ENCODE measurements at places on chromosomes 2 and 18. TPM values are rescaled to one million over a fixed set of nuclear protein-coding genes. Genes with fewer than 3 reads are reported as not detected.

The NOL4 gene
- 1.3 TPM for total RNA-seq

The POTEI gene
- 0.10 TPM for total RNA-seq

The FRZB gene
- 8.1 TPM for total RNA-seq

The CNRIP1 gene
- 15.3 TPM for total RNA-seq

- no peak for DNase-seq
Measured at GRCh38 chr18:12026562-12026961, 45.3 kb downstream of the IMPA2 start.

- peak; percentile 51 for DNase-seq
Measured at GRCh38 chr2:241859436-241860183, 916 bp upstream of the PDCD1 start.

DNA sequence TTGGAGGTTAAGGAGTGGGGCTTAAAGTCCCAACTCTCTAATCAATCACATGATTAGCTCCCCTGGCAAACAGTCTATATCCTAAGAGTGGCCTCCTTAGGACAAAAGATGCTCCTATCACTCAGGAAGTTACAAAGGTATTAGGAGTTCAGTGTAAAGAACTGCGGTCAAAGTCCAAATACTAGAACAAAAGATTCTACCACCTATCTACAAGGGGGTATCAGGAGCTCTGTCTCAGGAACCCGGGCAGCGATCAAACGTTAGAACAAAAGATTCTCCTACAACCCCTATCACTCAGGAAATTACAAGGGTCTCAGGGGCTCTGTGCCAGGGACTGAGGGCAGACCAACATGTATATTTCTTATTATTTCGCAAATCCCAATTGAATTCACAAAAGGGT lies 58.0 kb downstream of the DTNB start:
- DNase-seq: no peak

- DNase-seq: no peak
Measured at GRCh38 chr2:106189764-106190468, 4.2 kb downstream of the UXS1 start.

GRCh38 chr18:49241852-49242251 lies 218.6 kb downstream of the DYM start:
- DNase-seq: no peak

GRCh38 chr18:7535436-7536205 lies 31.5 kb upstream of the PTPRM start:
- DNase-seq: no peak

GRCh38 chr18:76823161-76823538 lies 793 bp downstream of the ZNF236 start:
- no peak for DNase-seq

DNA sequence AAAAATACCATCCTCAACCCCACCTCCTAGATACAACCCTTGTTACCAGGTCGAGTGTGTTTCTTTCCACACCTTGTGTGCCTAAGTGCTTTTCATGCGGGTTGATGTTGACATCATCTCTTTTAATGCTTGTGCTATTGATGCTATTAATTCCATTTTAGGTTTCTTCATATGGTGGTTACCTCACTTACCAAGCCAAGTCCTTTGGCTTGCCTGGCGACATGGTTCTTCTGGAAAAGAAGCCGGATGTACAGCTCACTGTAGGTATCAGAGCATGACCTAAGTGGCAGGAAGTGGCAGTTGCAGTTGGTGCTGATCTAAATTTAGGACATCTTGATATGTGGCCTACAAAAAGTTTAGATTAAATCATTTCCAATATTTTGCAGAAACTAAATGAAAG lies 149.9 kb upstream of the TTC39C start:
- DNase-seq: no peak

GRCh38 chr2:37923308-37924055 lies 1.6 kb upstream of the RMDN2 start:
- no peak for DNase-seq

- DNase-seq: no peak
Measured at GRCh38 chr2:8229546-8229986, 452.3 kb upstream of the ID2 start.

- peak; percentile 74 for DNase-seq
Measured at GRCh38 chr2:69767034-69767433, 25.1 kb downstream of the ANXA4 start.

GRCh38 chr2:150878356-150878755 lies 383.3 kb downstream of the RBM43 start:
- no peak for DNase-seq

- DNase-seq: no peak
Measured at GRCh38 chr2:46815121-46815802, 100.3 kb downstream of the MCFD2 start.

DNA sequence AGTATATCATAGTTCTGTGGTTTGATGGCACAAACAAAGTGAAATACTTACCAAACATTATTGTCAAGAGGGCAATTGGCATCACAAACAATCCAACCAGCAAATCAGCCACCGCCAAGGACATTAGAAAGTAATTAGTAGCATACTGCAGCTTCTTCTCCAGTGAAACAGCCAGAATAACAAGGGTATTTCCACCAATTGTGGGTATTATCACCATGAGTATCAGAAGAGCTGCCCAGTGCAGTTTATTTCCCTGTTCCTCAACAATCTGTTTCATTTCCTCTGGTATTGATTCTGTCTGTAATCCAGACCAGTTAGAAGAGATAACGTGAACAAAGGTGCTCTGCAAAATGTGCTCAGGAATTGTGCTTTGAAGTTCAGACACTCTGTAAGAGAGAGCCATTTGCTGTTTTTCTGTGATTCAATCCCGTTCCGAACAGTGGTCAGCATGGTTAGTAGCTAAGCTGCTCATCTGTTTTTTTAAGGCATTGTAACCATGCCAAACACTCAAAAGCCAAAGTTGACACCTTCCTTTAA lies 1.4 kb downstream of the HTR2B start:
- no peak for DNase-seq

- peak; percentile 82 for DNase-seq
Measured at GRCh38 chr18:63322908-63323634, 3.5 kb upstream of the BCL2 start.

DNA sequence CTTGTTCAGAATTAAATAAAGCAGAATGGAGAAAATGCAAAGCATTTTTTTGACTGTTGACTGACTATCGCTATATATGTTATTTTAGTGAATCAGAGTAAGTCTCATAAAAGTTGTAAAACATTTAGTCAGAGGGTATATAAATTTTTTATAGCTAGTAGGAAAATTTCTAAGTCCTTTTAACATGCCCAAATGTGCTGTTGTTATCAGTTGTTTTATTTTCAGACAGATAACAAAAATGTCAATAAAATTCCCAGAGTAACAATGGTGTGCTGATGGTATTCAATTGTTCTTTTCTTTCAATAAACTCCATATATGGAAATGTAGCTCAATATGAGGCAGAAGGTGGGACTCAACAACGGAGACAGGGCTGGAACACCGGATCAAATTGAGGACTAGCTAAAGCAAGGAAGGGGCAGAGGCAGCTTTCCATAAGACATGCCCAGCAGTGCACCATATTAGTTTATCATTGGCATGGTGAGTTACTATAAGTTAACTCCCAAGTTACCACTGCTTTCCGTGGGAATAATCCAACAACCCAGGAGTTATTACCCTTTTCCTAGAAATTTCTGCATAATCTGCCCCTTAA lies 26.6 kb downstream of the GULP1 start:
- no peak for DNase-seq

- no peak for DNase-seq
Measured at GRCh38 chr2:223782629-223783028, 54.8 kb downstream of the AP1S3 start.

All from skin of body (tissue), 3 donors.